Activated naive CD4-positive, alpha-beta T cell treated with anti-CD3 and anti-CD28 coated beads for 36 hours (primary cell): ENCODE measurements at places on chromosomes 12 and 14. TPM values are rescaled to one million over a fixed set of nuclear protein-coding genes. Genes with fewer than 3 reads are reported as not detected.

DNA sequence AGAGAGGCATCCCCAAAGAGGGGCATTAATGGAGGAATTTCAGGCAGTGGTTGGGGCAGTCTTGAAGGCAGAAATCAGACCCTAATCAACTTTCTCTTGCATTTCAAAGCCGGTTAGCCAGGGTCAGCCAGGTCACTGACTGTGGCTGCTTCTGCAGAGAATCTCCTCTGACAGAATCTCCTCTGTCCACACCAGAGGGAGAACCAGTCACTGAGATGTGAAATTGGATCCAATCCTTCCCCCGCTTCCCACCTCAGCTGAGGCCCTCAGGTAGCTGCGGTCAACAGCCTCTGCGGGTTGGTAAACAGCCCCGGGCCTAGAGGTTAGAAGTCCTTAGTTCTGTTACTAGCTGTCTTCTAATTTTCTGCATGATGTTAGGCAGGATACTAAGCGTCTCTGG, 39.8 kb upstream of the NUAK1 start:
- no peak for DNase-seq

DNAH10 gene
- 0.05 TPM for total RNA-seq

PKP2 gene
- total RNA-seq, result 0.26 TPM

RBP5 gene
- 0.57 TPM for total RNA-seq
